ENCODE measurements at places on chromosomes 12 and 14. TPM values are rescaled to one million over a fixed set of nuclear protein-coding genes. Genes with fewer than 3 reads are reported as not detected.

The RND1 gene
- 0.36 TPM for total RNA-seq

The PSMD9 gene
- 31.3 TPM for total RNA-seq

The ANO2 gene
- 6.9 TPM for total RNA-seq

The VDR gene
- total RNA-seq: 0.28 TPM

The SLC35F4 gene
- total RNA-seq: not detected

The C12orf54 gene
- total RNA-seq: not detected

The TMEM117 gene
- 8.5 TPM for total RNA-seq

The OR4E2 gene
- not detected for total RNA-seq

The TRIAP1 gene
- 12.2 TPM for total RNA-seq

The WIF1 gene
- not detected for total RNA-seq

The CISTR gene
- total RNA-seq: 2.6 TPM

The TOMM20L gene
- not detected for total RNA-seq

The HOXC4 gene
- total RNA-seq: not detected

The RAPGEF3 gene
- 9.5 TPM for total RNA-seq

The BDKRB2 gene
- total RNA-seq: 1.1 TPM

The PCED1B gene
- total RNA-seq: 0.49 TPM

The RASAL1 gene
- not detected for total RNA-seq

The FGF23 gene
- not detected for total RNA-seq

The ENDOU gene
- total RNA-seq: 0.34 TPM

The LRTM2 gene
- not detected for total RNA-seq

The FOXG1 gene
- not detected for total RNA-seq

The GARIN6 gene
- total RNA-seq: not detected

The TAS2R13 gene
- 0.30 TPM for total RNA-seq

The PRH2 gene
- not detected for total RNA-seq

The MARCHF9 gene
- 13.2 TPM for total RNA-seq

The CIROP gene
- total RNA-seq: not detected

The GLIPR1L1 gene
- total RNA-seq: not detected

The C3AR1 gene
- 4.2 TPM for total RNA-seq

The ADAM21 gene
- total RNA-seq: 0.28 TPM

The KCNH3 gene
- total RNA-seq: 0.35 TPM

The MMP17 gene
- total RNA-seq: 1.3 TPM

The PTCSC3 gene
- not detected for total RNA-seq

The MYH6 gene
- total RNA-seq: 4,624 TPM

The SERPINA12 gene
- total RNA-seq: not detected

Data from heart right ventricle (tissue), 16 donors.